ENCODE measurements at places on chromosomes 6 and 20. TPM values are rescaled to one million over a fixed set of nuclear protein-coding genes. Genes with fewer than 3 reads are reported as not detected.

The TEAD3 gene
- 21.7 TPM for total RNA-seq

The GPSM3 gene
- total RNA-seq, result 2.2 TPM

The NEDD9 gene
- total RNA-seq, result 4.1 TPM

The SLC22A2 gene
- not detected for total RNA-seq

The PPP1R14C gene
- total RNA-seq, result 36.0 TPM

The AGER gene
- total RNA-seq, result 2.7 TPM

The EDN3 gene
- 5.9 TPM for total RNA-seq

The TM9SF4 gene
- 42.4 TPM for total RNA-seq

The ARFGEF3 gene
- total RNA-seq, result 1.2 TPM

The DTD1 gene
- 36.1 TPM for total RNA-seq

The SCRT2 gene
- total RNA-seq, result not detected

The BTNL2 gene
- not detected for total RNA-seq

The SPTLC3 gene
- 9.0 TPM for total RNA-seq

The MOXD1 gene
- 31.4 TPM for total RNA-seq

Measured in esophagus mucosa (tissue), 1 donor.